ENCODE measurements at places on chromosomes 4 and X.

DNA sequence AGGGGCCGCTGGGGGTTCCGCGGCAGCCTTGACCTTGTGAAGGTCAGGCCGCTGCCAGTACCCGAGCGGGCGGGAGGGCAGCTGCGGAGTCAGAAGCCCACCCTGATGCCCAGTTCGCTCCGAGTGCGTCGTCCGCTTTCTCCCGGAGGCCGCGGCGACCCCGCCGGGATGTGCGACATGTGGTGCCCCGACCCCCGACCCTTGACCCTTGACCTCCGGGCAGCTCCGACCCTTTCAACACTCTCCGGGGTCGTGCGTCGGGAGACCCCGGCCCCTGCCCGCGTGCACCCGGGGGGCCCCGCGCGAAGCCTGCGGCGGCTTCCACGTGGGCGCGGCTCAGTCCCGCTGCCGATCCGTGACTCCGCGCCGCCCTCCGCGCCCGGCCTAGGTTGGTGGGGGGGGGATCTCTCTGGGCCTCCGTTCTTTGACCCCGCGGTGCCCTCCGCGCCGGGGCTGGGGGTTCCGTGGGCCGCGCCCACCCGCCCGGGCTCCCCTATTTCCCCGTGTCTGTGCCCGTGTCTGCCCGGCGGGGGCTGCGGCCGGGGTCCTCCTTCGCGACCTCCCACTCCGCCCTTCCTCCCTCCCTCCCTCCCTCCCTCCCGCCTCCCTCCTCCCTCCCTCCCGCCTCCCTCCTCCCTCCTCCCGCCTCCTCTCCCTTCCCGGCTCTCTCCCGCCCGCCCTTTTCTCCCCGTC lies 609 bp upstream of the SLC25A6 start:
- no peak for DNase-seq

GRCh38 chr4:630656-631055 lies 5.3 kb downstream of the PDE6B start:
- DNase-seq, result no peak

- no peak for DNase-seq
Observed at GRCh38 chrX:20500171-20500865, 233.6 kb upstream of the RPS6KA3 start.

GRCh38 chr4:112966701-112967488 lies 82.6 kb upstream of the ANK2 start:
- DNase-seq, result no peak

GRCh38 chr4:113256946-113257345 lies 207.5 kb downstream of the ANK2 start:
- DNase-seq, result no peak

DNA sequence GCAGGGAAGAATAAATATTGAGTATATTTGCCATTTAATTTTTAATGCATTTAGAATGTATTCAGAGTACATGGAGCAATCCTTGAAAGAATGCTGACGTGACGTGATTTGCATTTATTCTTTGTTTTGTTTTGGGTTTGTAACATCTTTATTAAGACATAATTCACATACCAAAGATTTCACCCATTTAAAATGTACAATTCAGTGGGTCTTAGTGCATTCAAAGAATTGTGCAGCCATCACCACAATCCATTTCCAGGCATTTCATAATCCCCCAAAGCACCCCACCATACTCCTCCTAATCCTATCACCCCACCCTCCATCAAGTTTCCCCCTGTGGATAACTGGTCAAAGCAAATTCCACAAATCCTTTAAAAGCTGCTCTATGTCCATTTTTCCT lies 87.4 kb downstream of the FAM9B start:
- no peak for DNase-seq

- DNase-seq, result no peak
Observed at GRCh38 chr4:146112389-146112788, 63.1 kb upstream of the LSM6 start.
